ENCODE measurements at places on chromosomes 12 and 14.

- peak; percentile 13 for DNase-seq
Measured at GRCh38 chr12:52171950-52172512, 19.8 kb downstream of the KRT80 start.

DNA sequence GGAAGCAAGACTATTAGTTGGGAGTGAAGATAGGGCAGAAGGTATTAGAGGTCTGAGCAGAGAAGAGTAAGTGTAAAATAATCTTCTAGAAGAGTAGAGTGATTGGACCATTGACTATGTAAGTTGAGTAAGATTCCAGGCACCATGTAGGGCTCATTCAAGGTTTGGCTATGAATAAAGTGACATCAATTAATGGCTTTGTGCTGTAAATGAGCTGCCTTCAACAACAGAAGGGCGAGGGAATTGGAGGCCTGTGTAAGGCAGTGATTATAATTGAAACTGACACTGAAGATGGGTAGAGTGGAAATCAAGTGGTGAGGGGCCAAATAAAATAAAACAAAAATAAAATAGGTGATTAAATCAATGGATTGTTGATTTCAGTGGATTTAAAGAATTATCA is 26.4 kb downstream of the PTPRQ start:
- DNase-seq = no peak

DNA sequence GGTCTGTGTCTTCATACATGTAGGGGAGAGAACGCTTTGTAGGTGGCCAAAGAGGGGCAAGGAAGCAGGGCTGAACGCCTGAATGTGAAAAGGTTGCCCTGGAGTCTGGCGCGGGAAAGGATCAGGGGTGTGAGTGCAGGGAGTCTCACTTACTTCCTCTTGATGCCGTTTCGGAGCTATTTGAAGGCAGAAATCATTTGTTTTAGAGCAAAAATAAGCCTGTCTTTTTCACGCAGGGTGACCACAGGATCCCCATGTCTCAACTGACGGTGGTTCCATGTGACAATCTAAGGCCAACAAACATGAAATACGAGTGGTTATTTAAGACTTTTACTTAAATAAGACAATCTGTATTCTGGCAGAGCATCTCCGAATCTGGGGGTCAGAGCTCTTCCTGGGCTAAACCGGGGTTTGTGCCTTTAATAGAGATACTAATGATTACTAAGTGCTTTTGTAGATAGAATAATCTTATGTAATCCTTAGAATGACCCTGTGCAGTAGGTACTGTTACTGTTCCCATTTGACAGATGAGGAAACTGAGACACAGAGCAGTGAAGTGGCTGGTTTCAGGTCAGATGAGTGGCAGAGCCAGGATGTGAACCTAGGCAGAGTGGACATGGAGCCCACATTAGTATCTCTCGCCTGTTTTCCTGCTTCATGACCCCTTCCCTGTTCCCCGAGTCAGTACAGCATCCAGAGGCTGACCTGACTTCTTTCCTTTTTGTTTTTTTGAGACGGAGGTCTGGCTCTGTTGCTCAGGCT is 1.9 kb downstream of the BRI3BP start:
- no peak for DNase-seq

DNA sequence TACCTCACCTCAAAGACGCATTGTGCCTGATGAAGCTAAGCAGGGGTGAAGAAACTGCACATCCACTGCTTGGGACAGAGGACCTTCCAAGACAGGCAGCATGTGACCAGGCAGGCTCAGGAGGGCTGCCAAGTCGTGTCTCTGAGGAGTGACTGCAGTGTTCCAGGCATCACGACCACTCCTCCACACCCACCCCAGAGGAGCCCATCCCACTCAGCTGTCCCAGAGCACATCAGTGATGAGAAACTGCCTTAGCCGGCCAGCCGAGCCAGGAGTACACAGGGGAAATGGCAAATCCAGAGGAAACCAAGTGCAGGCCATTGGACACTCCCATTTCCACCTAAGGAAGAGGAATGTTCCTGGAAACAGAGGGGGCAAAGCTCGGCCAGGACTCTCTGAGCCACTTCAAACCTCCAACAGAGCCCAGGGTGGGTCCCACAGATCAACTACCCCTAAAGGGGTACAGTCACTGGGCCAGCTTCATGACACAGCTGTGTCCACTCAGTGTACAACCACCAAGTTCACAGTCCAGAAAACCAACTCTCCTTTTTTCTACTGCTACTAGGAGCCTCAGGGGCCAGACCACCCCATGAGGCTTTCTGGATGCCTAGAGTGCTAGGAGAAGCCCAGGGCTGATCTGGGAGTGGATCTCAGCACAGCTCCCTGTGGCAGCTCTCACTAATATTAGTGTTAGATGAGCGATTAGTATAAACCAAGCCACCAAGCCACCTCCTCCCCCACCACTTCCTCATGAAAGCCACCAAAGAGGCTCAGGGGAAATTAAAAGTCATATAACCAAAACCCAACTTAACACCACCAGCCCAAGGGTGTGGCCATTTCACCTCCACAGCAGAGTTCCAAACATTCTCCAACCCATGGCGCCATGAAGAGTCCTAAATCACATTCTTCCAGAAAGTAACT is 15.4 kb downstream of the PXN start:
- peak; percentile 48 for DNase-seq

DNA sequence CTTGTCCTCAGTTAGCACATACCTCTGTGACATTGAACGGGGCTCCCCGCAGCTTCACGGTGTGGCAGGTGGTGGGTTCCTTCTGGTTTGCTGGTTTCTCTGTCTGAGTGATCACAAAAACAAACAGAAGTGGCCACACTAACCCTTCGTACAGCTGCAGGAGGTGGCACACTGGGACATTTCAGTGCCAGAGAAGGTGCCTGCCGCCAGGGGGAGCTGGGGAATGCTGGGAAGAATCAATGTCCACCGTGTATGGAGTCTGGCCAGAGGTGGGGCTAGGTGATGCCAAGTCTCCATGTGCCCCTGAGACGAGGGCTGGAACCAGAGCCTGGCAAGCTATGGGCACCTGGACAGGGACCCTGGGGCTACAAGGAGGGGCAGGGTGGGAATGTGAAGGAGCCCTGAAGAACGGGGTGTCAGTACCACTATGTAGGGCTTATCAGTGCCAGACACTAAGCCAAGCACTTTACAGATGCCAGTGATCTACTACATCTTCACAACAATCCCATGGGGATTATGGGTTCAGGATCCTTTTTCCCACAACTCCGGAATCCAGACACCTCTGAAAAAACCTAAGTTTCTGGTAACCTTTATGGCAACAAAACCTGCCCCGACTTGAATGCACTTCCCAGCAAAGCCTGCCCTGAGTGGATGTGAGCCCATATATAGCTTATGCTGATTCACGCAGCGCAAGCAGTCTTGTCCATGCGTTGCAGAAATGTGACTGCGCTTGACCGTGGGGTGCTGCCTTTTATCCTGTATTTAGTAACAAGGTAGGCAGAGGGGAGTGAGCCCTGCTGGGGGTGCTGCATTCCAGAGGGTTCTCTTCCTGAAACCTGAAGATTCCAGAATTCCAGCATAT is 10.8 kb downstream of the RBM19 start:
- no peak for DNase-seq

DNA sequence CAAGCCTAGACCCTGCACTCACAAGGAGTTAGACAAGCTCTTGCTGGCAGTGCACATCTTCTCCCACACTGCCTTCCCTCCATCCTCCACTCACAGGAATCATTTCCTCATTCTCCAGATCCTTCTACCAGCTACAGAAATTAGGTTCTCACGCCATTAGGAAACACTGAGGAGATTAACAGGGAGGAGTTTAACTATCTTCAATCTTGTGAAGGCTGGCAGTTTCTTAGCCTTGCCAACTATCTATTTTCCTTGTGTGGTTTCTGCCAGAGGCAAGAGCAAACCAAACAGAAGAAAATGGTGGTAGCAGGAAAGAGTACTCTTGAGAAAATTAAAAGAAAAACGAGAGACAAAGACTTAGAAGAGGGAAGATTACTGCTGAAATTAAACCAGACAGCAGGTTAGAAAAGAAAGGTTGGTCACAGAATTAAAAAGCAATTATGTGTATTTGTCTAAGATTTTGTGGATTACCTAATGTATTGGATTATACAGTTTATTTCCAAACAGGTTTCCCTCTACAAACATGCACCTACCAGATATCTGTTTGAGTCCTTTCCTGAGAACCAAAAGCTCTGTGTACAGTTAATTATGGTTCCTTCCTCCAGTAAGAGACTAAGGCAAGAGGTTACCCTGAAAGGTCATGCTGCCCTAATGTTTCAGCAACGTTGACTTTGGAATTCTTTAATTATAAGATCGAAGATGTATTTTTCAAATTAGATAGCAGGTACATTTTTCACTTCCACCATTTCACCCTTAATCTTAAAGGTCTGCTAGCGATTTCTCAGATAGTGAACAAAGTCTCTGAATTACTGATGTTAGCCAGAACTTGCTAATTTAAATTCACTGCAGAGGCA is 5.0 kb downstream of the RERG start:
- no peak for DNase-seq

- no peak for DNase-seq
Measured at GRCh38 chr12:132121283-132121682, 22.8 kb downstream of the DDX51 start.

- DNase-seq = no peak
Measured at GRCh38 chr12:120381752-120382419, 12.9 kb upstream of the MSI1 start.

- no peak for DNase-seq
Measured at GRCh38 chr14:43647302-43647701, 859.8 kb downstream of the FSCB start.

- peak; percentile 45 for DNase-seq
Measured at GRCh38 chr12:4829161-4829792, 80.4 kb upstream of the KCNA1 start.

GRCh38 chr14:75522983-75523318 is 682 bp downstream of the BATF start:
- DNase-seq = no peak

DNA sequence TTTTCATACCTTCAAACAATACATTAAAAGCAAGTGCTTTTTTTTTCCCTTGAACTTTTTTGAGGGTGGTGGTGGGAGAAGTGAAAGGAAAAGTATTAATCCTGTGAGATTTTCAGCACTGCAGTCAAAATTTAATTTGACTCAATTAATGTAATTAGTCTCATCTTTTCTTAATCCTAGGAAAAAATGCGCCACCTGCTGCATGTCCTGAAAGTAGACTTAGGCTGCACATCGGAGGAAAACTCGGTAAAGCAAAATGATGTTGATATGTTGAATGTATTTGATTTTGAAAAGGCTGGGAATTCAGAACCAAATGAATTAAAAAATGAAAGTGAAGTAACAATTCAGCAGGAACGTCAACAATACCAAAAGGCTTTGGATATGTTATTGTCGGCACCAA is 52.2 kb downstream of the SPATA7 start:
- no peak for DNase-seq

DNA sequence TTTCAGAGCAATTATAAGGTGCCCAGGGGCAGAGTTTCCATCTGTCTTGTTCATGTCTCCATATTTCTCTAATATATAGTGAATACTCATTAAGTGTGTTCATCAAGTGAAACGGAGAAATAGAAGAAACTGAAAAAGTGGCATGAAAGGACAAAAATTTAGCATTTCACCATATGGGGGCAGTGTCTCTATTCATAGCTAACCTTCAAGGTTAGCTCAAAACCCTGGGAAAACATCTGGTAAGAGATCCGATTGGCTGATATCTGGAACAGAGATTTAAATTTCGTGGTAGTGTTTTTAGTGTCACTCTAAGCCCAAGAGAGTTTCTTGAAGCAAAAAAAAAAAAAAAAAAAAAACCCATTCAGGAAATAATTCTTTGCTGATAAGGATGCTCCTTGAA is 367.5 kb downstream of the DAD1 start:
- DNase-seq = peak; percentile 33

GRCh38 chr12:41277100-41277945 is 89.2 kb downstream of the PDZRN4 start:
- DNase-seq = peak; percentile 8

DNA sequence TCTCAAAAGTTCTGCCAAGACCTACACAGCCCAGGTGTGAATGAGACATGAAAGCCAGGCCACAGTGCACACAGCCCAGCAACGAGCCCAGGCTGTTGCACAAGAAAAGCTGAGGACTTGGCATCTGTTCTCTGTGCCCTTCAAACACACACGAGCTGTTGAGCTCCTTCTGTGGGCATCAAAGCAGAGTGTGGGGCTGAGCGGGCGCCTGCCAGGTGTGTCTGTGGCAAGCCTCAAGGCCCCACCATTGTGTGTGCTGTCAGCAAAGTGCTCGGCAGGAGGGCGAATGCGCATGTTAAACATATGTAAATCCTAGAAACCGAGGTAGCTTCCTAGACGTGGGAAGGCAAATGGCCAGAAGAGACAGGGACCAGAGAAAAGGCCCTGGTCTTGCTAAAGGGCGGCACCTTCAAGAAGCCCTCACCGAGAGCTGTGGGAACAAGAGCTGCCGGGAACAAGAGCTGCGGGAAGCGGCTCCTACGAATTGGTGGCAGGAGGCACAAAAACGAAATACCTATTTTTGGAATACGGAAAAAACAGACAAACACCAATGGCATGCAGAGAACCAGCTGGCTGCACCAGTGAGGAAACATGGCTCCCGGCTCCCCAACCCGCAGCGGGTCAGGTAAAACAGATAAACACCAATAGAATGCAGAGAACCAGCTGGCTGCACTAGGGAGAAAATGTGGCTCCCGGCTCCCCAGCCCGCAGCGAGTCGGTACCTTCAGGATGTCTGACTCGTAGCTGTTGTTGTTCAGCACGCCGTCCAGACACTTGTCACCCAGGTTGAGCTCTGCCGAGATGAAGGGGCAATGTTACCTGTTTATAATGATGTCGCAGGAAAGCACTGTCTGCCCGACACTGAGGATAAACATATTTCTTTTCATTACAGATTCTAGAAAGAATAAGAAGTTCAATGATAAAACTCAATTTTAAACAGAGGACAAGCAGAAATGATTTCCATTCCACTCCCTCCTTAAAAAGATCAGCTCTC is 19.0 kb upstream of the GOLGA3 start:
- peak; percentile 37 for DNase-seq

- DNase-seq = peak; percentile 16
Measured at GRCh38 chr14:34461334-34462131, 507 bp downstream of the SPTSSA start.

GRCh38 chr14:90402016-90402415 is 5.2 kb downstream of the CALM1 start:
- no peak for DNase-seq

DNA sequence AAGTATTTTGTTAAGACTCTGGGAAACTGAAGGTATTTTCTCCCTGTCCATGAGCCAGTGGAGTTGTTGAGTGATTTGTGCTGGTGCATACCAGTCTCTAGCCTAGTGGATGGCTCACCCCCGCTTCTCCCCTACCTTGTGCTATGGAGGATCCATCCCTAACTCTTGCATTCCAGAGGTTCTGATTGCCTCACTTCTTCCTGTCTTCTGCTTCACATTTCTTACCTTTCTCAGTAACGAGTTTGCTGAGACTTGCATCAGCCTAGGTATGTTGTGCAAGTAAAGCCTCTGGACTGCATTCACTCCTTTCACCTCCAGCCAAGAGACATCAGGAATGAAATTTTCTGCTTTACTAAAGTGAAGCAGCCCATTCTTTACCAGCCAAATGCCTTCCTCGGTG is 391.6 kb downstream of the ZFP36L1 start:
- no peak for DNase-seq

GRCh38 chr12:52681526-52682380 is 1.5 kb upstream of the KRT1 start:
- peak; percentile 38 for DNase-seq

Data from CD4-positive, alpha-beta T cell treated with Interleukin-1 beta for 1 hour (primary cell).